ENCODE measurements at places on chromosomes 11 and 22. TPM values are rescaled to one million over a fixed set of nuclear protein-coding genes. Genes with fewer than 3 reads are reported as not detected.

DNA sequence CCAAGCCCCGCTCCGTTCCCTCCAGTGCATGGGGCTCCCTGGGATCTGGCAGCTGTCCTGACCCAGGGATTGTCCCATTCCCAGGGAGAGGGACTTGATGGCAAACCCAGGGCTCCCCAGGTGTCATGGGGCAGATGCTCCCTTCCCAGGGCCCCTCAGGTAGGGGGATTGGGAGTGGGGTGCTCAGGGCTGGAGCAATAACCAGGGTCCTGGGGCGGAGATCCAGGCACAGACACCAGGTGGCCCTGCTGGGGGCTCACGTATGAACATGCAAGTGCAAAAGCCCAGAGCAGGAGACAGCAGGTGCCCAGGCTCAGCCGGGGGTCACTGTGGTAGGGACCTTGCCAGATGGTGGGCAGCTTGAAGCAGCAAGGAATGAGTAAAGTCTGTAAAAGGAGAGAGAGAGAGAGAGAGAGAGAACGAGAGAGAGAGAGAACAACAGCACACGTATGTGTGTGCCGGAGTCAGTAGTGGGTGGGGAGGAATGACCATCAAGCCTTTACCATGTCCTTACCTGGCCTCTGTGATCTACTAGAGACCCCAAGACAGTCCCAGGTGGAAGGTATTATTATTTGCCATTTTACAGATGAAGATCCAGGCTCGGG is 19.3 kb upstream of the MPPED1 start:
- DNase-seq = no peak

- peak; percentile 21 for DNase-seq
Observed at GRCh38 chr11:18310800-18311340, 11.1 kb downstream of the HPS5 start.

Gene CRYBA4
- total RNA-seq = not detected

GRCh38 chr11:118662401-118663271 is 16.8 kb downstream of the TREH start:
- no peak for DNase-seq

DNA sequence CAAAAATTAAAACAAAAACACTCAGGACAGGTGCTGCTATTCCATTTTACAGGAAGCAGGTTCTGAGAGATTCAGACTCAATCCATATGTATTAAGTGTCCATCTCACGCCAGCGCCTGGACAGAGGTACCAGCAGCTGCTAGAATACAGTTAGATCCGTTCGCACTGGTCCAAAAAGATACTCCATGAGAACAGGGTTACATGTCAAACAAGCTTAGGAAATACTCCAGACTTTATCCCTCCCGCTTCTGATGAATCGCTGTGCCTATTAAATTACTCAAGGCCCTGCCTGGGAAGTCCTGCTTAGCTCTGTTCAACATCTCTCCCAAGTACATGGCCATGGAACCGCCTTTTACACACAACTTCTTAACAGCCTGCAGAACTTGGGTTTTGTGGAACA is 50.2 kb upstream of the SLC35C1 start:
- DNase-seq = no peak

Gene BLID
- 8.0 TPM for total RNA-seq

GRCh38 chr11:13054278-13054677 is 45.2 kb downstream of the RASSF10 start:
- DNase-seq = no peak

Gene CARNS1
- total RNA-seq = 0.40 TPM

DNA sequence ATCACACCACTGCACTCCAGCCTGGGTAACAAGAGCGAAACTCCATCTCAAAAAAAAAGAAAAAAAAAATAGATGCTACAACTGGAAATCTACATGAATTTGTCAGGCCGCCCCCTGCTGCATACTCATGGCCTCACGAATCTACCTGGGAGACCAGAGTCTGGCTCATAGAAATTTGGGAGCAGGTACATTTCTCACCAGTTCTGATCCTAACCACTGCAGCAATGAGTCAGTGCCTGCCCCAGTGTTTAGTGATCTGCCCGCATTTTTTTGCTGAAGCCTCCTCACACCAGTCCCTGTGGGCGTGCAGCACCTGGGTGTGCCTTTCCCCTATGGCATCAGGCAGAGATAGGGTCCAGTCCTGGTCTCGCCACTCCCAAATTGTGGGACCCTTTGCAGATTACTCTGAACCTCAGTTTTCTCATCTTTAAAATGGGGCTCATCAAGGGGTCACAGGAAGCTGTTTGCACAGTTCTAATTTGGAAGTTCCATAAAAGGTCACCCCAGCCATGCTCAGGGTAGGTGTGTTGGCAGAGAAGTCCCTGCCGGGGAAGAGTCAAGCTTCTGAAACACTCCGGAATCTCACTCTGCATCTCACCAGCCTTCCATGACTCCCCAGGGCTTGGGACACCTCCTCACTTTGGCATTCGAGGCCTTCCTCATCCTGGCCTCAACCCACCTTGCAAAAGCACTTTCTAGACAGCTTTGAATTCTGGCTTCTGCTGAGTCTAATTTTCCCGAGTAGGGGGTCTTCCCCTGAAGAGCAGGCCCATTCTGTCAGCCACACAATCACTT is 39.3 kb upstream of the LINC01488 start:
- DNase-seq = no peak

GRCh38 chr11:134138376-134138775 is 69.5 kb downstream of the JAM3 start:
- DNase-seq = no peak

- DNase-seq = no peak
Observed at GRCh38 chr22:42342426-42343120, 72.1 kb upstream of the TCF20 start.

Gene KDELR3
- 40.0 TPM for total RNA-seq

Gene SAA1
- 1.7 TPM for total RNA-seq

Gene OTOG
- not detected for total RNA-seq

Gene FXYD2
- not detected for total RNA-seq

Gene RAB36
- total RNA-seq = 0.11 TPM

Gene GSTP1
- total RNA-seq = 608 TPM

Gene SPA17
- 30.2 TPM for total RNA-seq

DNA sequence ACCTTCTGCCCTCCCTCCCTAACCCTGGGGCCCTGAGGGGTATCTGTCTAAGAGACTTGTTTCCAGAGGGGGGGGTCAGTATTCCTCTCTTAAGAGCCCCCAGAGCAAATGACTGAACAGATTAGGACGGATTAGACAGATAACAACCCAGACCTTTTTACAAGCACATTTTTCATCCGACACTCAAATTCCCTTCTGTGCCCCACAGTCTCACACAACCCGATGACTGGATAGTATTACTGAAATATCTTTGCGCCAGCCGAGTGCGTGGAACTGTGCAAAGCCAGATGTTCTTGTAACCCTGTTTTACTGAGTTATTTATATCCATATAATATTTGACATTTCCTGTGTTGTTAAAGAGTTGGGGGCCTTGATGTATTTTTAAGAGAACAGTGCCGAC is 30.9 kb upstream of the FLI1 start:
- no peak for DNase-seq

Gene APOL3
- 3.2 TPM for total RNA-seq

DNA sequence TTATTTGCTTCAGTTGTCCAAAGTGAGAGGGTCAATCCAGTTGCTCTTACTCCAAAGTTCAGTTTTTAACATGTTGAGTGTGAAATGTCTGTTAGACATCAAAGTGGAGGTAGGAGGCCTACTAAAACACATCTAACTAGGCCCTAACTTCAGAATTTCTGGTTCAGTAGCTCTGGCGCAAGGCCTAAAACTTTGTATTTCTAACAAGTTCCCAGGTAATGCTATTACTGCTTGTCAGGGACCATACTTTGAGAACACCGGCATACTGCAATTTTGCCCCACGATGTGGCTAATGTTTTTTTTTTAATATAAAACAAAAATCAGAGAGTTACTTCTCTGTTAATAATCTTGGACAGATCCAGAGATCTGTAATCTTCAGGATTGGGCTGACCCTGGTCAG is 72.4 kb upstream of the LRRC55 start:
- DNase-seq = no peak

- DNase-seq = no peak
Observed at GRCh38 chr22:45916515-45916914, 60.4 kb downstream of the WNT7B start.

GRCh38 chr22:21904250-21904789 is 36.9 kb upstream of the MAPK1 start:
- no peak for DNase-seq

Gene GSTT2
- not detected for total RNA-seq

- no peak for DNase-seq
Observed at GRCh38 chr11:64817476-64817875, 7.1 kb upstream of the MEN1 start.

DNA sequence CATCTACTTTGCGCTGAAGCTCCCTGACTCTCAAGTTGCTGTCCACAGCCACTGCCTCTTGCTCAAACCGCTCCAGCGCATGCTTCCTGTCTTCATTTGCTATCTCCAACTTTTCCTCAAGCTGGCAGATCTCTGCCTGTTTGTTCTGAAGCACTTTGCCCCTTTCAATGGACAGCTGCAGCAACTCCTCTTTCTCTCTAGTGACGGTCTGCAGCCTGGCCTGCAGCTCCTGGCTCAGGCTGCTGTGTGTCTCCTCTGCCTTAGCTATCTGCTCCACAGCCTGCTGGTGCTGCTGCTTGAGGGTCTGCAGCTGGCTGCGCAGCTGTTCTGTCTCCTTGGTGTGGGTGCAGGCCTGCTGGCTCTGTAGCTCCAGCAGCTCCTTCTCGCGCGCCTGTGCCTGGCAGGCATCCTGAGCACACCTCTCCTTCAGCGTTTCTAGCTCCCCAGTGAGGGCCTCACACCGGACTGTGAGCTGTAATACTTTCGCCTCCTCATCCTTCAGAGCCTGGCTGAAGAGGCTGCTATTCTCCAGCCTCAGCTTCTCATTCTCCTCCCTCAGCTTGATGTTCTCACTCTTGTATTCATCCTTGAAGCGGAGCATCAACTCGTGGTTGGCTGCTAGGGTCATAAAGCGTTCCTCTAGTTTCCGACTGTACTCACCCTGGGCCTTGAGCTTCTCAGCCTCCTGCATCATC is 723 bp downstream of the CCDC89 start:
- DNase-seq = peak; percentile 81

- DNase-seq = peak; percentile 27
Observed at GRCh38 chr11:67534070-67534679, 10.9 kb upstream of the CABP2 start.

- no peak for DNase-seq
Observed at GRCh38 chr22:41619979-41620588, 759 bp downstream of the DESI1 start.

Gene MS4A3
- total RNA-seq = not detected

Gene LRRC56
- total RNA-seq = 0.17 TPM

DNA sequence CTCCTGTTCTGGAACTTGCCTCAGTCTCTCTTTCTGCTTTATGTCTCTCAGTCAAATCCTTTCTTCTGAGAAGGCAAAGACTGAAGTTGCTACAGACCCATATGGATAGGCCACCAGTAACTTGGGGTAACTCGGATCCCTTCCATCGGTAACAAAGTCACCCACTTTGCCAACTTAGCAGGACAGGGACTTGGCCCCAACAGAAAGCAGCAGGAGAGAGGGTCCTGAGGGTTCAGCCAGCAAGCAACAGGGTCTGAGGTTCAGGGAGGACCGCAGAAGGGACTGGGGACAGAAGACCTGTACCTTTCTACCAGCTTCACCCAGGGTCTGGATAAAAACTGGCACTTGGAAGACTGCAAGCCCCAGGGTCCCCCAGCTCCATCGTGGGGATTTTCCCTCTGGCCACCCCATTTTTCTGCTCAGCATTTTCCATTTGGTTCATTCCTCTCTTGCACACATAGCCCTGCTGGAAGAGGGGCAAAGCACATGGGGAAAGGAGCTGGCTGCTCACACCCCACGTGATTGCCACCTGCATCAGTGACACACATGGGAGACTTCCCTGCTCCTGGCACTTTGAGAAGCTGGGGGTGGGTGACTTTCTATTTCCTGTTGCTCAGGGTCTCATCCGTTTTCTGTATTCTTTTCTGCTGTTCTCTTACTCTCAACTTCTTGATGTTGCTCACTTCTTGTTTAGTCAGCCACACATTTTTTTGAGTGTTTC is 34.6 kb upstream of the GNAZ start:
- DNase-seq = no peak

DNA sequence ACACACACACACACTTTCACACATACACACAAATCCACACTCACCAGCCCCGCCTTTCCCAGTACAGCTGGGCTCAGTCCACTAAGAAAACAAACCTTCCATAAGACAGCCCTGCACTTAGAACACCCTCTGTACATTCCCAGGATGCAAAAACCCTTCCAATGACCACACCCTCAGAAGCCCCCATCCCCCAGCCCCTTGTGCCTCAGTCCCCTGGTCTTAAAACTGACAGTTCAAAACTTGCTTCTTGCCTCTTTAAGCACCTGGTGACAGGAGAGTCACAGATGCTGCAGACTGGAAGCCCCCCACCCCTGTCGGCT is 23.0 kb downstream of the APLNR start:
- DNase-seq = peak; percentile 27

Gene GSTT2B
- 3.0 TPM for total RNA-seq

DNA sequence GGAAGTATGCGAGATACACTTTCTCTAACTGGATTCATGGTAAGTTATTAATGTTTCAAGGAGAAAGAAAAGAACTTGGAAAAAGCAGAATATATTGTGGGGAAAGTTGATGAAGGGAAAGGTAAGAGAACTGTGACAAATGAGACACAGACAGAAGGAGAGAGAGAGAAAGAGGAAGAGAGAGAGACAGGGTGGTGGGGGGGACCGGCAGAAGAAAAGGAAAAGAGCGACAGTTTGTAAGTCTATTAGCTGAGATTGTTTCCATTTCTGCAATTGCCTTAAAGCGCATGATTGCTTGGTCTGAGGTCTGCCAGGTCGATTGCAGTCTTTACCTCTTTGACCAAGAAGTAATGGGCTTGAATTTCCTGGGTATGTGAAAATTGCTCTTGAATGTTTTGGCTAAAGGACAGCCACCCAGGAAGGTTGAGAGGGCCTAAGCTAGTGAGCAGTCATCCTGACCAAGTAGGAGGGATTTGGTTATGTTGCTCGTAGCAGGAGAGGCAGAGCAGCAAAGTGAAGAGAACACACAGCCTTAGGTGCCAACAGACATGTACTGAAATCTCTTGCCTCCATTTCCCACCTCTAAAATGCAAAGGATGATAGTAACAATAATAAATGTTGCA is 23.6 kb upstream of the TMA7B start:
- no peak for DNase-seq

Gene OR52N5
- not detected for total RNA-seq

GRCh38 chr11:13098063-13098462 is 88.9 kb downstream of the RASSF10 start:
- DNase-seq = no peak

- no peak for DNase-seq
Observed at GRCh38 chr22:49489821-49490220, 337.9 kb downstream of the BRD1 start.

DNA sequence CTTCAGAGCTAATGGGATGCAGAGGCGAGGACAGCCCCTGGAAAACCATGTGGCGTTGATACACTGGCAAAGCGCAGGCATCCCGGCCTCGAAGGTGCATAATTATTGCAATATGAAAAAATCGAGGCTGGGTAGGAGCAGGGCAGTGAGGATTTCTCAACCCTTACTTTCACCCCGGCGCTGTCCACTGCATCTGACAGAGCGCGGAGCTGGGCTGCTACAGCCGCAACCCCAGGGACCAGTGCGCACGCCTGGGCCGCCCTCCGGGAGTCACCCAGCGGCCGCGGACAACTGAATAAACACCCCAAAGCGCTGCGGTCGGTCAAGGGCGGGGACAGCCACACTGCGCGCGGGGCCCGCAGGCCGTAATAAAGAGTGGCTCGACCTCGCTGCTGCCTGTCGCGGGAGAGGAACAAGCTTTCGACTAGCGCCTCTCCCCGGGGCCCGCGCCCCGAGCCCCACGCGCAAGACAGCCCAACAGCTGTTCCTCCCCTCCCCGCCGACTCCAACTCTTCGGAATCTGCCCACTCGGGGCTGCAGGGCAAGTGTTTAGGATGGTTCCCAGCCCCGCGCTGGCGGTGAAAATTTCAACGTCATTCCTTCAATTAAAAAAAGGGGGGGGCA is 3.6 kb upstream of the WT1 start:
- peak; percentile 57 for DNase-seq
